ENCODE measurements at places on chromosomes 6 and 20.

DNA sequence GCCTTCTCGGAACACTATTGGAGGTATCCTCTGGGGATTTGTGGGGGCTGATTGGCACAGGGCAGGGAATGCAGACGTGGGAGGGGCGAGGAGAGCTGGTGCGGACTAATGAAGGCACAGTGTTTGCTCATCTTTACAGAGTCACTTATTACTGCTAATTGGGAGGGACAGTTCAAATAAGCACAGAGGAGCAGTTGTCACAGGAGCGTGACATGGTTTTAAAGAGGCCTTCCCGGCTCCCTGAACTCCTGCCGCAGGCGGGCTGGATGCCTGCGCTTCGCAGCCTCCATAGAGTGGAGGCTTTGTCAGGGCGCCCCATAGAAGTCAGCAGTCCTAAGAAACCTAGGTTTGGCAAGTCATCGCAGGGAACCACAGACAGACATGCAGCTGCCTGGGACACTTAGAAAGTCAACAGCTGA is 149.6 kb downstream of the LINC00237 start:
- no peak for DNase-seq

DNA sequence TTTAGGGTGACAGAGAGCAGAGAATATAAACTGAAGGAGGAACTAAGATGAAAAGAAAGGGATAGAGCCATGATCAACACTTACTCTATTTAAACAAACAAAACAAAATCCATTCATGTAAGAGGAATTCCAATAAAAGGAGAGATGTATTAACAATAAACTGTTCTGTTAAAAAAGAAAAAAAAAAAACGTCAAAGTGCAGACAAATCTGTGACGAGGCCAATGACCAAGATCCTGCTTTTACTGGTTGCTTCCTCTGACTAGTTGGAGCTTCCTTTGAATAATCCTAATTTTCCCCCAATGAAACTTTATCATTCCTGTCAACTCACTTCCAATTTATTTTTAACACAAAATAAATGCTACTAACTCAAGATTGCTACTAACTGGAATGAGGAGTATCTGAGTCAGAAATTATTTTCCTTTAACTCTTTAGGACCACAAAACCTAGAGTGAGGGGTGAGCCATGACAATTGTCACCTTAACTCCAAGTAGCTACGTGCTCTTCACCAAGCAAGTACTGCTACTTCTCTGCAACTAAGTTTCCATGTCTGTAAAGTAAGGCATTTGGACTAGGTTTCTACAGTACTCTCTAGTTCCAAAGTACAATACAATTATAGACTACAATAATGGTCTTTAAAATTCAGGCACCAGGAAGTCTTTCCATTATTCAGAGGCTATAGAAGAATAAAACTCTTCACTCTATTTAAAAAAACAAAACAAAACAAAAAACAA is 152.0 kb downstream of the PTPRK start:
- no peak for DNase-seq

DNA sequence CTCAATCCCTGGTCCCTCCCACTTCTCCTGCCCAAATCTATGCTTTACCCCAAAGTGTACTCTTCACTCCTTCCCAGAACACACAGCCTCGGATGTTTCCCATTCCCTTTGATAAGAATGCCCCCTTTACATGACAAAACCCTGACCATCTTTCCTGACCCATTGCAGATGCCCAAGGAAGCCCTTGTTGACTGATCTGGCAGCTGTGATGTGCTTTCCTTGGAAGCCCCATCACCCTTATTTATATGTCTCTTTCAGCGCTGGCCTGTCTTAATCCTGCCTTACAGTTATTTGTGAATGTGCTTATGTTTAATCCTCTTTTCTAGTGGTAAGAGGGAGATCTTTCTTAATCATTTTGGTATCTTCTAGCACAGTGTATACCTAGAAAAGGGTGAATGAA is 523.1 kb downstream of the CD83 start:
- no peak for DNase-seq

DNA sequence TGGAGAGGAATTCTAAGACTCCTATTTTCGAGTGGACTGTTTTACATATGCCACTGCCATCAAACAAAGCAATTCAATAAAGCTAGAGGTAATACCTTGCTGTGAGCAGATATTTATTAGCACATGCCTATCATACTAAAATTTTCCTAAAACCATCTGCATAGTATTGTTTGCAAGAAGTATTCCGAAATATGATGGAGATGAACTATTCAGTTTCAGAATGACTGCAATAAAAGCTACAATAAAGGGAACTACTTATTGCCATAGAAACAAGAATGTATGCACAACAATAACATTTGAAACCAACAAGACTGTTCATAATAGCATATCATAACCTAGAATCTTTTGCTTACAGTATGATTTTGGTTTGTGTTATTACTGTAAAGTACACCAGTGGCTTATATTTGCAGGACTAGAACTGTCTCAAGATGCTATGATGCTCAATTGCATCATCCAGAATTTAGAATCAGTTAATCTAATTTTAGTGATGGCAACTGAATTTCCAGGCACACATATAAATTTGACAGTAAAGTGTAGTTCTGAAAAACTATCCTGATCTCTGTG is 144.3 kb downstream of the GRIK2 start:
- no peak for DNase-seq

GRCh38 chr20:38200646-38201045 is 35.6 kb upstream of the TGM2 start:
- DNase-seq: no peak

GRCh38 chr6:70180183-70180900 is 122.5 kb downstream of the COL9A1 start:
- DNase-seq: no peak

GRCh38 chr20:40274912-40275533 is 414.0 kb downstream of the MAFB start:
- no peak for DNase-seq

DNA sequence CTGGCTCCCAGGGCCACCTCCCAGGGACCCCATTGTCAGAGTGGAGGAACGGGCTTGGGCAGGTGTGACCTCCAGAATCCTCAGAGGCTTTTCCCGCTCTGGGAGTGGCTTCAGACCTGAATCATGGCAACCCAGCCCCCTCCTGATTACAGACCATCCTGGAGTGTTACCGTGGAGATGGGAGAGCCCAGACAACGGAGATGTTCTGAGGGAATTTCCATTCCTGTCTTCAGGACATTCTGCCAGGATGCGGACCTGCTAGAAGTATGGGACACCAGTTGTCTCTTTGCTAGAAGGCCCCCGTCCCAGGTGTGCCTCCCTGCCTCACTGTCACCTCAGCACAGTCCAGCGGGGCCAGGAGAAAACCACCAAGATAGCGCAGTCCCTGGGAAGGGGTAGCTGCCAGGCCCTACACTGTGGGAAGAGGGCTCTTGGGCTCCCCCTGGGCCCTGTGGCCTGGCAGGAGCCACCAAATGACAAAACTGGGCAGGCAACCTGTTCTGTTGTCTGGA is 109.9 kb downstream of the PSMB1 start:
- no peak for DNase-seq

GRCh38 chr6:112117554-112117953 is 30.2 kb downstream of the FAM229B start:
- peak; percentile 1 for DNase-seq

GRCh38 chr6:122322824-122323223 is 76.6 kb upstream of the HSF2 start:
- DNase-seq: no peak

DNA sequence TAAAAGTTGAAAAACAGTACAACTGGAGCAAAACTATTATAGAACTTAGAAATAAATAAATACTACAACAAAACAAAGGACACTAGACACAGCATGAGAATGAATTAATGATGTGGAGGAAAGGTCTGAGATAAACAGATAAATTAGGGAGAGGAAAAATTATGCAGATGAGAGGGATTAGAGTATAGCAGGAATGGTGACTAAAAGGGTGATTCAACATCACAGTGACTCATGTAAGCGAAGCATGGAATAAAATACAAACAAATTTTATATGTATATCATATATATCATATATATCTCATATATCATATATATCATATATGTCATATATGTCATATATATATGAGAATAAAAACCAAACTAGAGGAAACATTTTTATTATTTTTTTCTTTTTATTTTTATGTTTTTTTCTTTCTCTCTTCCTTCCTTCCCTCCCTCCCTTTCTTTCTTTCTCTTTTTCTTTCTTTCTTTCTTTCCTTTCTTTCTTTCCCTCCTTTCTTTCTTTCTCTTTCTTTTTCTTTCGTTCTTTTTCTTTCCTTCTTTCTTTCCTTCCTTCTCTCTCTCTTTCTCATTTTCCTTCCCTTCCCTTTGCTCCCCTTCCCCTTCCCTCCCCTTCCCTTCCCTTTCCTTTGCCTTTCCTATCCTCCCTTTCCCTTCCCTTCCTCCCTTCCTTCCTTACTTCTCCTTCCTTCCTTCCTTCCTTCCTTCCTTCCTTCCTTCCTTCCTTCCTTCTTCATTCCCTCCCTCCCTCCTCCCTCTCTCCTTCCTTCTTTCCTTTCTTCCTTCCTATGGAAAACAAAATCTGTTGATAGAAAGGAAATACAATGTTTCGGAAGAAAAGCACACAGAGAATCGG is 1014.6 kb downstream of the GRIK2 start:
- DNase-seq: no peak

DNA sequence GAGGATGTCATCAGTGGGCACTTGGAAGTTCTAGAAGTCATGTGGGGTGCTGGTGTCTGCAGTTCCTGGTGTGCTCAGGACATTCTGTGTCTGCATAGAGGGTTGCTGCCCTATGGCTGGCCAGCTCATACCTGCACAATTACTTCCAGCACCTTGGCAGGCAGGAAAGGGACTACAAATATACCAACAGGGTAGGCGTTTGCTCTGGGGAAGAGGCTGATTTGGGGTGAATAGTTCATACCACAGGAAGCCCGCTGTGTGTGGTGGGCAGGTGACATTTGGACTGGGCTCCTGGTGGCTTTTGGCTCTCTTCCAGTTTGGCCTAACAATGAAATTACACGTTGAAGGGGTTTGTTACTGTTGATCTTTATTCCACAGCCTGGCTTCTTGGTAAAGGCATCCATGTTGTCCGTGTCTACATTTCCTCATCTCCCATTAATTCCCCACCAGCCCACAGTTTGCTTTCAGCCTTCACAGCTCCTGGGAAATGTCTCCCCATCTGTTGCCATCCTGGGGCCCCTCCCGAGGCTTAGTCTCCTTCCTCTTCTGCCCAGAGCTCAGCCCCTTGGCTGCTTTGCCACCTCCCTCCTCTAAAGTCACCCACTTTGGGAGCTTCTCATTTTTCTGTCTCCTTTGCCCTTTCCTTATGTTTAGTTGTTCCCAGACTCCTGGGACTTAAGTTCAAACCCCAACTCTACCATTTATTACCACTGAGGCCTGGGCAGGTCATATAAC is 88.1 kb downstream of the RSPH3 start:
- DNase-seq: no peak

GRCh38 chr6:33817489-33817888 is 13.7 kb upstream of the MLN start:
- no peak for DNase-seq

GRCh38 chr6:167409079-167409478 is 84.2 kb downstream of the TTLL2 start:
- DNase-seq: no peak

- no peak for DNase-seq
Observed at GRCh38 chr6:132140189-132140588, 189.0 kb upstream of the CCN2 start.

DNA sequence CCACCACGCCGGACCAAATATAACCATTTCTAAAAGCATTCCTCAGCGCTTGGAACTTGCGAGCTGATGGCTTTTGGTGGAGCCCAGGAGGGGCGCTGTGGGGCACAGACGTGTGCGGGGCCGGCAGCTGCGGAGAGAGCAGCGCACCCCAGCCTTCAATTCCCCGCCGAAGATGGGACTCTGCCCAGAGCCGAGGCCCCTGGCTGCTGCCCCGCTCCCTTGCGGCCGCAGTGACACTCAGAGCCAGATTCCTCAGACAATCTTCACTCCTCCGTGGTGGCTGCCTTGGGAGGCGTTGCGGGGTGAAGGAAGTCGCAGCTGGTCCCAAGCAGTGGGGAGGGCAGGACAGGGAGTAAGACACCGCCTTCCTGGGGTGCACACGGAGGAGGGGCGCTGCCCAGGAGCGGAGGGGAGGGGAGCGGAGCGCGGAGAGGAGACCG is 87.7 kb downstream of the TMEM242 start:
- no peak for DNase-seq

DNA sequence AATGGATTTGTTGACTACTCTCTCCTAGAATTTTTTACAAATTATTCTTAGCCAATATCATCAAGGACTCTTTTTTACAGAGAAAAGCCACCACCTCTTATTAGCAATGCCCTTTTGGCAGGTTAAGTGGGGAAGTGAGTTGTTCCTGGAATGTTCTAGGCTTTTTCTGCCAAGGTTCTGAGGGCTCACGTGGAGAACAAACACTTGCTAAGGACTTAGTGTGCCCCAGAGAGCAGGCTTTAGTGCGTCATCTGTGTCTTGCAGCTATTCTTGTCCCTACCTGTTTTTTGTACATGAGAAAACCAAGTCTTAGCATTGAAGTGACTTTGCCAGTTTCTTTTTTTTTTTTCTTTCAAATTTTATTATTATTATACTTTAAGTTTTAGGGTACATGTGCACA is 33.5 kb downstream of the CFAP61 start:
- no peak for DNase-seq

- no peak for DNase-seq
Observed at GRCh38 chr20:34887023-34887422, 10.6 kb downstream of the ACSS2 start.

- DNase-seq: no peak
Observed at GRCh38 chr6:132132924-132133639, 181.9 kb upstream of the CCN2 start.

DNA sequence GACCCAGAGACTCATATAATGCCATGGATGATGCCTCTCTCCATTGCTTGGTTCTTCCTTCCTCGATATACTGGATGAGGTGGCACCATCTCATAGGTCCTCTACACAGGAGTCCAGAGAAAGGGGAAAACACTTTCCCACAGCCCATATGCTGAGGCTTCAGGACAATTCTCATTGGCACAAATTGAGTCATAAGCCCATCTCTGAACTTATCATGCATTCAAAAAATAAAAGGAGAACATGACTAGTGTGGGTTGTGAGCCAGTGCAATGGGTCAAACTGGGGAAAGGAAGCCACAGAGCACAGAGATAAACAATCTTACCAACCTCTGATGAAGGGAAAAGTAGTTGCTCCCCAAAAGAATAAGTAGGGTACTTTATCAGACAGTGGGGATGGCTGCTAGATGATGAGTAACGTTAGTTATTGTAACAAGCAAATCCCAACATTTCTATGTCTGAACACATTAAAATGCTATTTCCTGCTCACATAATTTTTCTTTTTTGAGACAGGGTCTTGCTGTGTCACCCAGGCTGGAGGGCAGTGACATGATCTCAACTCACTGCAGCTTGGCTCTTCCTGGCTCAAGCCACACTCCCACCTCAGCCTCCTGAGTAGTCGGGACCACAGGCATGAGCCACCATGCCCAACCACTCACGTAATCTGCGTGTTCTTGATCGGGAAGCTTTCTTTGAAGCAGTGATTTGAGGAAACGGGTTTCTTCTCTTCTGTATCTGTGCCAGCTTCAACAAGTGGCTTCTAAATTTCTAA is 27.0 kb downstream of the SOD2 start:
- no peak for DNase-seq

DNA sequence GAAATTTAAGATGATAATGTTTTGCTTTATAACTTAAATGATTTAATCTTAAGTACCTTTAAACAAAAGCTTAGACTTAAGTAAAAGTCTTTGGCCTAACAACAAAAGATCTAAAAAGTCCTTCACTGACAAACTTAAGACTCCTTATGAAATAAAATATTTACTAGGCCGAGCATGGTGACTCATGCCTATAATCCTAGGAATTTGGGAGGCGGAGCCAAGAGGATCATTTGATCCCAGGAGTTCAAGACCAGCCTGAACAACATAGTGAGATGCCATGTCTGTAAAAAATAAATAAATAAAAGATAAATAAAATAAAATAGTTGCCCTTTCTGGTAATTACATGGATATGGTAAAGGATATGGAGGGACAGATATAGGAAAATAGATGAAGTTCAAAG is 12.4 kb downstream of the KATNA1 start:
- no peak for DNase-seq

All from H54 (cell line).